ENCODE measurements at places on chromosomes 1 and 21. TPM values are rescaled to one million over a fixed set of nuclear protein-coding genes. Genes with fewer than 3 reads are reported as not detected.
A peak's percentile ranks its signal among the peaks of the same experiment; 100 is the strongest.

JAM2 gene
- 11.9 TPM for total RNA-seq

OR2L2 gene
- total RNA-seq, result not detected

CNST gene
- total RNA-seq, result 30.9 TPM

GUCA2A gene
- total RNA-seq, result 8.8 TPM

RORC gene
- 48.6 TPM for total RNA-seq

GBP3 gene
- total RNA-seq, result 10.1 TPM

KIAA0040 gene
- total RNA-seq, result 160 TPM

OVAAL gene
- not detected for total RNA-seq

LYPD8 gene
- not detected for total RNA-seq

- DNase-seq, result no peak
Measured at GRCh38 chr1:22503721-22504410, 52.2 kb downstream of the ZBTB40 start.

DNA sequence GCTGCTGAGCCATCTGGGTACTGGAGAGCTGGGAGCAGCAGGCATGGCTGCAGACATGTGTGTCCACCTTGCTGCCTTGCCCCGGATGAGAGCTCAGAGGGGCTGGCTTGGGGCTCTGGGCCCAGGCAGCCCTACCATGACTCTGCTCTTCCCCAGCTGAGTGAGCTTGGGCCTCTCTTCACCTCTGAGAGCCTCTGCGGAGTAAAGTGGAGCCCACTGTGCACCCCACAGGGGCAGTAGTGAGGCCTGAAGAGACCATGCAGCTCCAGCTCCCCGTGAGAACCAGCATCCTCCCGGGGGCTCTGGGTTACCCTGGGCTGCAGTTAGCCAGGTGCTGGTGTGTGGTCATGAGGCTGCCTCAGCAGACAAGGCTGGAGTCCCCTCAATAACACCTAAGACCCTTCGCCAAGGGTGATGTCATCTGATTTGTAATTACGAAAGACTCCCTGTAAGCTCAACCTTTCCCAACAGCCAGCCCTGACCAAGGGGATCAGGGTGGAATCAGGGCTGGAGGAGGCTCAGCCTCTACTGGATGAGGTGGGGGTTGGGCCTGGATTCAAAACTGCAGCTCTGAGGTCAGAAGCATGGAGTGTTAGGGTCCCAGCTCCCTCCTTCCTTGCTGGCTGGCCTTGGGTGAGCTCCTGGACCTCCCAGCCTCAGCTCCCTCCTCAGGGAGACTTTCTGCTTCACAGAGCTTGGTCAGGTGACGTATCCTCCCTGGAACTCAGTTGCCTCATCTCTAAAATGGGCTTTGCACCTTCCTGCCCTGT, 308.0 kb downstream of the MATN1 start:
- no peak for DNase-seq

- no peak for DNase-seq
Measured at GRCh38 chr1:218254296-218254946, 30.7 kb upstream of the RRP15 start.

GRCh38 chr1:7369866-7370265, 401.2 kb upstream of the VAMP3 start:
- DNase-seq, result no peak

DNA sequence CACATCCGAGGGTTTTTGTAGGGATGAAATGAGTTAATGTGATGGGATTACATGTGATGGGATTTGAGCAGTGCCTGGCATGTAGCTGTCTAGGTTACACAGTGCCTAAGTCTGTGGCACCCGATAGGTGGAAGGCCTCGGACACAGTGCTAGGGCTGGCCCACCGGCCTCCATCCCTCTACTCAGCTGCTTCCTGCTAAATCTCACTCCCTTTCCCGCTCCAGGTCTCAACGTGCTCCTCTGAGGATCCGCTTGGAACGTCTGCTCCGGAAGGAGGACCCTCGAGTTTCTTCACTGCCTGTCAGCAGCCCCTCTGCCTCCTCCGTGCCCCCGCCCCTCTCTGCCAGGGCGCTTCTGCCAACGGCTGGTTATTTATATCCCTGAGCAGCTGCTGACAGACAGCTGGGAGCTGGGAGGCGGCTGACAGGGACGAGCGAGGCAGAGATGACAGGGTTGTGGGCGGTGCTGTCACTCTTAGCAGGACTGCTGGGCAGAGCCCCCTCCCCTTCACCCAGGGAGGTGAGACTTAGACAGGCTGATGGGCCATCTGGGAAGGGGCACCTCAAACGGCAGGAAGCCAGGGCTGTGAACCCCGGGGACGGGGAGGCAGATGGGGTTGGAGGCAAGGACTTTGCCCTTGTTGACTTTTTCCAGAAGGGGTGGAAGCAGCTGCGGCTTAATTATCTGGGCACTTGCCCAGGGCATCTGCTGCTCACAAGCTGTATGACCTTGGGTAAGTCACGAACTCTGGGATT, 26.6 kb upstream of the LRRN2 start:
- DNase-seq, result no peak

GRCh38 chr1:229883504-229884200, 183.4 kb upstream of the GALNT2 start:
- DNase-seq, result peak; percentile 4

- DNase-seq, result no peak
Measured at GRCh38 chr1:27588256-27589232, 15.4 kb downstream of the AHDC1 start.

DNA sequence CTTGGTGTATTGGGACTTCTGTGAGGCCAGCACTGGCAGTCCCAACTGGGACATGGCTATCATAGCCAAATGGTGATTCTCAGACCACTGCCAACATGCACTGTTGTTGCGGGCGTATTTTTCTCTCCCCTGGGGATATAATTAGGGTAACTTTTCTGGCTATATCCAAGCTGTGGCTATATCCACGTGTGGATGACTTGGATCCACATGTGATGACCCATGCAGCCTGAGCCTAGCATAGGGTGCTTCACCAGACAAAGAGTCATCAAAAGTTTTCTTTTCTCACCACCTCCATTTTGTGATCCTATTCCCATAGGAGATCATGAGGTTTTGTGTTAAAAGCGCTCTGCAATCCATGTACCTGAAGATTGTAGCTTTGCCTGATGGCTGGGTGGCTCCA, 51.2 kb upstream of the CSF3R start:
- no peak for DNase-seq

- DNase-seq, result peak; percentile 62
Measured at GRCh38 chr1:1435106-1435903, at the start of gene VWA1. Gene VWA1, plus strand, starts transcription at chr1:1435690. Its CDS starts 59 bp downstream, at chr1:1435749.

- no peak for DNase-seq
Measured at GRCh38 chr1:44040418-44040817, 9.2 kb upstream of the SLC6A9 start.

- DNase-seq, result no peak
Measured at GRCh38 chr21:34688145-34688544, 19.4 kb downstream of the CLIC6 start.

GRCh38 chr1:226952118-226952441, 12.0 kb downstream of the COQ8A start:
- no peak for DNase-seq

DNA sequence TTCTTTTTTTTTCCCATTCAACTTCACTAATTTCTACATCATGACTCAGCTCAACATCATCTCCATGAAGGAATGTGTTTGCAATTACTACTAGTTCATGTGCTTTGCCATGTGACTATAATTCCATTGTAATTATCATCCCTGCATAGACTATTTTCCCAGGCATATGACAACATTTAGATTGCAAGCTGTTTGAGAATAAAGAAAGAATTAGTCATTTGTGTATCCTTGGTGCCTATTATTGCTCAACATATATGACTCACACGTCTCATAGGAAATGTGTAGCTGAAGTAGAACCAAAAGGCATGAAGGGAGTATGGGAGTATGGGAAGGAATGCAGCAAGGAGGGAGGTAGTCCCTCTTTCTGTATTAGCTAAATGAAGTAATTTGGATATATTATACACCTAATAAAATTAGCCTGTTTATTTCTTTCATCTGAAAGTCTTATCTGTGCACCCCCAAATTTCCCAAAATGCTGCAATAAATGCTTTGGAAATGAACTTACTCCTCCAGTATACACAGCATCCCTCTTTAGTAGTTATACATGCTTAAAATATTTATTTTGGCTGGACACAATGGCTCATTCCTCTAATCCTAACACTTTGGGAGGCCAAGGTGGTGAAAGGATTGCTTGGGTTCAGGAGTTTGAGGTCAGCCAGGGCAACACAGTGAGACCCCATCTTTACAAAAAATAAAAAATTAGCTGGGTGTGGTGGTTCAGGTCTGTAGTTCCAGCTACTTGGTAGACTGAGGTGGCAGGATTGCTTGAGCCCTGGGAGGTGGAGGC, 316.9 kb upstream of the ADGRL4 start:
- no peak for DNase-seq

GRCh38 chr1:60864722-60865121, 217.6 kb upstream of the NFIA start:
- no peak for DNase-seq

DNA sequence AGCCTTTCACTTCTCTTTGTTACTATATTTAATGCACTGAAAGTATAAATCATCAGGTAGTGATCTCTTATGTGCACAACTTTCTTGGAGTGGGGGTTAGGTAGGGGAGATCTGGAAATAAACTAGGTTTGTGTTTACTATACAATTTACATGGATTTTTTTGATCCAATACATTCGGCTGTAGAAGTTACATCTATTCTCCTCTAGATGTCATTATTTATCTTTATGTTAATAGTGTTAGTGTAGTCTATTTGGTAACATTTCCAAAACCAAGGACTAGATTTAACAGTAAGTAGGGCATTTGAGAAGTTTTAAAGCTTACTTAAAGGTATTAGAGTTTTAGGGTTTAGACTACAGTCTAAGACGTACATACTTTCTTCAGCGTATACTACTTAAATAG, 5.4 kb downstream of the VPS45 start:
- DNase-seq, result no peak

- DNase-seq, result no peak
Measured at GRCh38 chr1:41639332-41639936, 155.0 kb upstream of the EDN2 start.

DNA sequence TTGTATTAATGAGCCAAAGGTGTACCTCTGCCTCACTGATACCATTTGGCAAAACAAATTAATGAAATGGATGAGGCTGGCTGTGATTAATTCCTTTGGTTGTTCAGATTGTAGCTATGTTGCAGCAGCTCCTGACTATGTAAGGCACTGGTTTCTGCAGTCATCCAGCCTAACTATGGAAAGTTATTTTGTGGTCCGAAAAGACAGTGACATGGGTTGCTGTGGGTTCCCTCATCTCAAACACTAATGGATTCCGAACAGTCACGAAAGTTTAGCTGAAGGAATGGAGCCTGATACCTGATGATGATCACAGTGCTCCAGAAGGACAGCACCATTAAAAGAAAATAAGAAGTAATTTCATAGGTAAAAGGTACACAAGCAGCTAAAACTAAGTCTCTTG, 42.6 kb downstream of the WASF2 start:
- no peak for DNase-seq

- DNase-seq, result no peak
Measured at GRCh38 chr1:58986996-58987767, 203.3 kb upstream of the JUN start.

- DNase-seq, result no peak
Measured at GRCh38 chr1:151294742-151295462, 12.8 kb downstream of the ZNF687 start.

GRCh38 chr1:31763671-31764311, 349 bp downstream of the ADGRB2 start:
- no peak for DNase-seq

Data from breast epithelium (tissue), 4 donors.